ENCODE measurements at places on chromosomes 7 and 10.

DNA sequence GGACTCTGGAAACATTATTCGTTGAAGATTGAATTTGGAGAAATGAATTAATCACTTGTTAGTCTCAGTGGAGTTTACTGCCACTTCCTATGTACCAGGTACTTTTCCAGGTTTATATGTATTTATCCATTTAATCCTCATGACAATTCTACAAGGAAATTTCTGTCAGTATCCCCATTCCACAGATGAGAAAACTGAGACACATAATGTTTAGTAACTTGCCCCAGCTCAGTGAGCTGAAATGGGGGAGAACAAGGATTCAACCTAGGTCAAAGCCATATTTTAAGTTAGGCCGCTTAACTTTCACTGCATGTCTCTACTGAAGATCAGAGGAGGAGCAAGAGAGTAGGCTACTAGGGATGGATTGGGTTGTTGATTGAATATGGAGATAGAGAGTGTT, 4.6 kb upstream of the SCIN start:
- no peak for DNase-seq

DNA sequence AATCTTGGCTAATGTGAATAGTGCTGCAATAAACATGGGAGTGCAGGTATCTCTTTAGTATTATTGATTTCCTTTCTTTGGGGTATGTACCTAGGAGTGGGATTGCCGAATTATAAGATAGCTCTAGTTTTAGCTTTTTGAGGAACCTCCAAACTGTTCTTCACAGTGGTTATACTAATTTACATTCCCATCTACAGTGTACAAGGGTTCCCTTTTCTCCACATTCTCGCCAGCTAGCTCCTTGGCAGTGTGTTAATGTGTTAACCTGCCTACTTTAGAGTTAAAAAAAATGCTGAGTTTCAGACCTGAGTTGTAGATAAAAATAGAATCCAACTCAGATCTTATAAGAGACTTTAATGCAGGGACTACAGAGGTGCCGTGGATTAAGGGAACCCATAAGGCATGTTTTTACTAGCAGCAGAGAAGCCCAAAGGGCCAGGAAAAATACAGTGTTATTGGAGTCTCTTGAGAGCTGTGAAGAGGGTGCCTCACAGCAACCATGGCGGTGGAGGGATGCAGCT, 35.4 kb downstream of the CDK13 start:
- no peak for DNase-seq

DNA sequence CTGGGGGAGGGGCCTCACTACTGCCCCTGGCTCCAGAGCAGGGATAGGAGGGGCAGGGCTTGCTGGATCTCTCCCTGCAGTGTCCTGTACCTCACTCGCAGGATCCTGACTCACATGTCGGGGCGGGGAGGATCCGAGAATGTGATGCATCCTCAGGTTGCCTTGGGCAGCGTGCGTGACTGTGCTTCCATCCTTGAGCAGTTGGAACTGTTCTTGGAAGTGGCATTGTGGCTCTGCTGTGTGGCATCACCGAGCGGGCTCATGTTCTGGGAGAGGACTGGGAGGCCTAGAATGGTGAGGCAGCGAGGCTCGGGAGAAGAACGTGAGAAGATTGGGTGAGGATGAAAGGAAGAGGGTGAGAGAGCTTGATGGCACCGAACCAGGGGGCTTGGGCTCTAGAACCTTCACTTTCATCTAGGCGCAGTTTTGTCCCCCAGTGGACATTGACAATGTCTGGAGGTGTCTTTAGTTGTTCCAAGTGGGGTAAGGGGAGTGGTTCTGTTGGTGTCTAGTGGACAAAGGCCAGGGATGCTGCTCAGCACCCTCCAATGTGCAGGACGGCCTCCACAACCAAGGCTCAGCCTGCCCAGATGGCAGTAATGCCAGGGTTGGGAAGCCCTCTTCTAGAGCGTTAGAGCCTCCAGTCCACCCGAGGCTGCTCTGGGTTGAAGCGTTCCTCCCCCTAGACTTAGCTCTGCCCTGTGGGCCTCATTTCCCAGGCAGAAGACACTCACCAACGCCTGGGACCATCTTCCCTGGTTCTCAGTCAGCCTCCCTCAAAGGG, 8.4 kb downstream of the RARRES2 start:
- no peak for DNase-seq

GRCh38 chr7:139713061-139713460, 64.7 kb downstream of the HIPK2 start:
- DNase-seq: no peak

- DNase-seq: no peak
Measured at GRCh38 chr10:86263907-86264306, 102.7 kb downstream of the GRID1 start.

- no peak for DNase-seq
Measured at GRCh38 chr7:90706072-90706716, 110.1 kb downstream of the CDK14 start.

All from stimulated activated CD8-positive, alpha-beta memory T cell treated with anti-CD3 and anti-CD28 coated beads, Interleukin-2, amount 100 ng/mL, for 48 hours (primary cell).